ENCODE measurements at places on chromosomes 6 and 20.
A peak's percentile ranks its signal among the peaks of the same experiment; 100 is the strongest.

GRCh38 chr6:14488180-14488579 lies 370.6 kb downstream of the CD83 start:
- DNase-seq, result no peak

DNA sequence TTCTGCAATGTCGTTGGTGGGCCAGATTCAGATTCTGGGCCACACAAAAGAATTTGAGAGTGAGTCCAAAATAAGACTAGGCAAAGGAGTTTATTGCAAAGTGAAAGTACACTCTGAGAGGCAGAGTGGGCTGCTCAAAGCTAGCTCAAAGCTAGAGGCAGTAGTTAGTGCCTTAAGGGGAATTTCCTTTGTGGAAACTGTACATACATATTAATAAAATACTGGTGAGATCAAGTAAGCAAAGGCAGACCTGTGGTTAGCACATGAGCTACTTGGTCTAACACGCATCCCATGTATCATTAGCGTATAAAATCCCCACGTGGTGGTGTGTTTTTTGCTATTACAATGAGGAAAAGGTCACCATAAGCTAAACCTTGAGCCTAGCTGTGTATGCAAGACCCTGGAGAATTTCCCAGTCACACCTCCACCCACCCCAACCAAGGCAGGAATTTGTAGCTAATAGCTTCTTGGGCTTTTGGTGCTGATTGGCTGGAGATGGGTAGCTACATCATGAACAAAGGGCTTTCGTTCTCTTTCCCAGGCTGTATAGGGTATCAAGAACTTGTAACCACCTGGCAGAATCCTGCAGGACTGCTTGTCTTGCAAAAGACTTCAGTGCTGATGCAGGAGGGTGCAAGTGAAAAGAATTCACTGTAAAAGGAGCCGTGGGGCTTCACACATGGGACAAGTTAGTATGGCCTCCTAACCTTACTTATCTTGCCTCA lies 14.7 kb upstream of the TRIM26 start:
- no peak for DNase-seq

GRCh38 chr6:6125495-6125894 lies 118.8 kb upstream of the NRN1 start:
- DNase-seq, result no peak

- no peak for DNase-seq
Measured at GRCh38 chr6:11604215-11604614, 66.7 kb downstream of the TMEM170B start.

GRCh38 chr6:14359438-14359837 lies 241.9 kb downstream of the CD83 start:
- DNase-seq, result no peak

GRCh38 chr6:137759624-137760023 lies 107.4 kb upstream of the TNFAIP3 start:
- no peak for DNase-seq

DNA sequence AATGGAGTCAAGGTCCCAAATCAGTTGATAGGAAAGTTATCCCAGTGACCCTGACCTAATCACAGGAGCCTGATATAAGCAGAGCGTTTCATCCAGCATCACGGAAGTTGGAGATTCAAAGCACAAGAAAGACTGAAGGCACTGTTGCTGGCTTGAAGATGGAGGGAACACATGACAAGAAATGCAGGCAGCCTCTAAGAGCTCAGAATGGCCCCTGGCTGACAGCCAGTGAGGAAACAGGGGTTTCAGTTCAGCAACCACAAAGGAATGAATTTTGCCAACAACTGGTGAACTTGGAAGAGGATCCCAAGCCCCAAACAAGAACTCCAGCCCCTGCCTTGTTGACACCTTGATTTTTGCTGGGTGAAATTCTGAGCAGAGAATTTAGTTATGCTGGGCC lies 778.5 kb downstream of the MAFB start:
- no peak for DNase-seq

DNA sequence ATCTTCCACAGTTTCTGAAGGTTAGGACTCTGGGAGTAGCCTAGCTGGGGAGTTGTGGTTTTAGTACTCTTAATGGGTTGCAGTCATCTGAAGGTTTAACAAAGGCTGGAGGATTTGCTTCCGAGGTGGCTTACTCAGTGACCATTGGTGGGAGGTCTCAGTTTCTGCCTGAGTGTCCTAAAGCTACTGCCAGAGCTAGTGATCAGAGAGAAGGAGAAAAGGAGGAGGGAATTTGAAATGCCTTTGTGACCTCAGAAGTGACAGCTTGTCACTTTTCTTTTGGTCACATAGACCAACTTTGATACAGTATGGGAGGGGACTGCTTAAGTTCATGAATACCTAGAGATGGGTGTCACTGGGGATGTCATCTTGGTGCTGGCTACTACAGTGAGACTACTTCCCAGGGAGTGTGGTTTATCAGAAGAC lies 41.3 kb downstream of the NCOA3 start:
- no peak for DNase-seq

DNA sequence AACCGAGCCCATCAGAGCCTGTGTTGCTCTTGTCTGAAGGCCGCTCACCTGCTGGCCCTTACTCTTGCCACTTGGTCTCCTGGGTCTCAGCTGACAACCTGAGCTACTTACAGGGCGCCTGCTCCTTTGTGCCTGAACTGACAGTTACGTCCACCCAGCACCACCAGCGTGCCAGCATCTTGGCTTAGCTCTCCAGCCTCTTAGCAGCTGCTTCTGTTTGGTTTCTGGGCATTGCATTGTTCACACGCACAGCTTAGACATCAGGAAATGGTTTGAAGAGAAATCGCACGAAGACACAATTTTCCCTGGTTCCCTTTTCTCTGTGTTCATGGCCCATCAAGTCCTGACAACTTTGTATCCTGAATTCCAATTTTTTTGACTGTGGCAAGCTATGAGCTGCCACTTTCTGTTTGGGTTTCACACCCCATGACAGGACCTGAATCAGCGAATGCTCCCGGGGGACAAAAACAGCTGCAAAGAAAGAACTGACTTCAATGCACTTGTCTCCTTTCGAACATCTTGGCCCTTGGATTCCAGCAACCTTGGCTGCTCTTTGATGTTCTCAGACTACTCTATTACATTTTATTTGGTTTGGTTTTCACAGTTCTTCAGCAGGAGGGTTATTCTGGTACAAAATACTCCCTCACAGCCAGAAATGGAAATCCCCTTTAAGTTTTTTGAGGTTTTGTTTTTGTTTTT lies 45.2 kb upstream of the LY86 start:
- DNase-seq, result no peak

DNA sequence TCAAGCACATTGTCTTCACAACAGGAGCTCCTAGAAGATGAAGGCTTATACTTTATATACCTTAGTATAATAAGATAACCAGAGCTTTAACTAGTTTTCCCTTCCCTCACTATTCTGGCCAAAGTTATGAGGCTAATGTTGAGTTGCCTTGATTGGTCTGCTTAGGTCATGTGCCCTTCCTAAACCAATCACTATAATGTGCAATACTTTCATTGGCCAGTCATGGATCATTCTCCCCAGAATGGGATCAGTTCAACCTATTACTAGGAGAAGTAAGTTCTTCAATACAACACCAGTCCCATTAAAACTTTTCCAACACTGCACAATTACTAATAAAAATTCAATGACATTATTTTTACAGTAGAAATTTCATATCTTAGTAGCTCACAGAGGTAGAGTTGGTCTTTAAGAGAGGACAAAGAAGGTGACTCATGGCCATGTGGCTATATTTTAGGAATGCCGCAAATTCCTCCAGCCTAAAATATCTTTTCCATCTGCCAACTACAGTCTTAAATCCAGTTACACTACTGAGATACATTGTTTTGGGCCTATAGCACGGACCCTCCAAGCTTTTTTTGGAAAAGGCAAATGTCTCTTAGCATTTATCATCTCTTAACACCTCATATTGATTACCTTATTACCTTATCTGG lies 12.5 kb upstream of the POU3F2 start:
- no peak for DNase-seq

- DNase-seq, result no peak
Measured at GRCh38 chr6:132461958-132462357, 51.0 kb downstream of the STX7 start.

DNA sequence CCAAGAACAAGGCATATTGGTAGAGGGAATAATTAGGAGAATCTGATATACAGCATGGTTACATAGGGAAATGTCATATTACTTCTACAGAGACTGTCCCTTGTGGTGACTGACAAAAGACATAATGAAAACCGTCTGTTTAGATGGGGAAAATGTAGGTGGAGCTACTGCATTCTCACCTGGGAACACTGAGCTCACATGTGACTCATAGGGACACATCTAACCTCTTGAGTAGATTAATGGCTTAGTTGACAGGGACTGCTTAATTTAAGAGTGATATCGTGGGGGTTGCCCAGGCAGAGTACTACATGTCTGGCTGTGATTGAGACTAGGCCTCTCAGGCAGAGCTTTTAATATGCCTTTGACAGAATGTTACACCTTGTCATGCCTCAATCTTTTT lies 235.3 kb upstream of the ZFP64 start:
- no peak for DNase-seq

DNA sequence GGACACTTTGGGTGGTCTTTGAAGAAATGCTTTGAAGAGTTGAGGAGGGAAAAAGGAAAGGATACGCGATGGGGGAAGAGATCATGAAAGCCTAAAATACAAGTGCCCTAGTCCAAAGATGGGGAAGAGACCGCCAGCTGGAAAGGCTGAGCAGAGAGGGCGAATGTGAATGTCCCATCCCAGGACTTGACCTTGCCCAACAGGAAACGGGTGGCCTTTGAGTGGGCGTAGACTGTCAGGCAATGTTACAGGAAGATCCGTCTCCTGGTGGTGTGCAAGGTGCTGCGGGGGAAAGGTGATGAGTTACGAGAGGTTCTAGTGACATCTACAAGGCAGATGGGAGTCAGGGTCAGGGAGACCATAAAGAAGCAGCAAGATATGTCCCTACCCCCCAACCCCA lies 55.0 kb upstream of the TBXT start:
- DNase-seq, result no peak

GRCh38 chr20:17935186-17935585 lies 33.4 kb downstream of the SNX5 start:
- DNase-seq, result no peak

GRCh38 chr6:130927305-130927704 lies 100.1 kb downstream of the SMLR1 start:
- no peak for DNase-seq

- DNase-seq, result no peak
Measured at GRCh38 chr6:143323729-143324470, 126.6 kb downstream of the ADAT2 start.

GRCh38 chr6:24766680-24767462 lies 7.9 kb upstream of the GMNN start:
- peak; percentile 17 for DNase-seq

- DNase-seq, result no peak
Measured at GRCh38 chr6:72720464-72720863, 98.6 kb downstream of the KCNQ5 start.

GRCh38 chr6:121247386-121247785 lies 86.9 kb downstream of the TBC1D32 start:
- no peak for DNase-seq

DNA sequence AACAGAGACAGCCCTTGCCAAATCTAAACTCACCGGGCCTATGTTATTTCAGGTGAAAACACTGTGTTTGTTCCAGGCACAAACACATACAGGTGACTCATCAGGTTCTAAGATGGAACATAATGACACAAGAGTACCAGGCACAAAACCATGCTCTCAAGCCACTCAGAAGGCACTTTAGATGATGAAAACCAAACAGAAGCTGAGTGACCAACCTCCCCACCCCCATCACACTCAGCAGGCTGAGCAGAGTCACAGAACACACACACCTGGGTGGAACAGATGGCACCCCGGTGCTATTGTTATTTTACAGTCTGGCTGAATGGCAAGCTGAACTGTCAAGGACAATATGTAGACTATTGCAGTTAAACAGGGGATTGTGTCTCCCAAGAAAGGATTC lies 20.6 kb upstream of the NKX2-2 start:
- DNase-seq, result peak; percentile 97

GRCh38 chr6:34617231-34617630 lies 61.1 kb upstream of the SPDEF start:
- DNase-seq, result no peak

DNA sequence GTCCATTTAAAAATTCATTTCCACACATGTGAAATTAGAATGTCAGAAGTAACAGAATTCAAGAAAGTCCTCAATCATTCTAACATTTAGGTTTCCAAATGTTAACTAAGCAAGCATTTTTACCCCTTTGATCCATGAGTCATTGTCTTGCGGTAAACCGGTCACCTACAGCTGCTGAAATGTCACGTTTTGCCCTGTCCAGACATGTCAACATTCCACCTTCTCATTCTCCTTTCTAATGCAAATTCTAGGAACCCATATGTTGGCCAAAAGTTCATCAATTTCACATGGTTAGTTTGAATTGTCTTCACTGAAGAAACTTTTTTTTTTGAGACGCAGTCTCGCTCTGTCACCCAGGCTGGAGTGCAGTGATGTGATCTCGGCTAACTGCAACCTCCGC lies 117.2 kb downstream of the IPCEF1 start:
- no peak for DNase-seq

Measured in NCI-H2171 treated with DMSO at 0.1 percent for 48 hours (cell line).